A673 (cell line): ENCODE measurements at places on chromosomes 1 and 21. TPM values are rescaled to one million over a fixed set of nuclear protein-coding genes. Genes with fewer than 3 reads are reported as not detected.

RIPPLY3 gene
- 5.0 and 6.2 TPM in 2 replicates for total RNA-seq

GRCh38 chr21:35211782-35212181 lies 162.7 kb upstream of the RUNX1 start:
- no peak for DNase-seq

DNA sequence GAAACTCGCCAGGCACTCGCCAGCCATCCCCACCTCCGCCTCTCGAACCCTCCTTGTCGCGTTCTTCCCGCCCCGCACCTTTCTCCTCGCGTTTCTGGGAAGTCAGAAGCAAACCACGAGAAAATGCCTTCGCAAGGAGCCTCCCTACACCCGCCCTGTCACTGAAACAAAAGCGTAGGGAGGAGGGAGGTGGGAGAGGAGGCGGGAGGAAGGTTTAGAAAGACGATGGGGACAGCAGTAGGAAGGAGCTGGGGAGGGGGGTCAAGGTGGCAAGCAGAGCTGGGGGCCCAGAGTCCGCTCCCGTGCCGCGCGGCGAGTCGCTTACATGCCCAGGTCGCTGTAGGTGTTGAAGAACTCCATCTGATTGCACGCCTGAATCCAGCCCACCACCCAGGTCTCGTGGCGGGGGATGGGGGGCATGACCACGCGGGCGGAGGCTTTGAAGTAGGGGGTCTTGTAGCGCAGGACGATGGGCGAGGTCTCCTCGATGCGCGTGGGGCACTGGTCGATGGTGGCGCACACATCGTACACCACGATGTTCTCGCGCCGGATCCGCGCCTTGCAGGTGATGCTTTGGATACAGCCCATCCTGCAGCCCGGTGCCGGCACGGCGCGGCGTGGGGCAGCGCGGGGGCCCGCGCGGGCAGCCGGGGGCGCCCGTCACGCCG lies 1.0 kb downstream of the FAM78B start:
- DNase-seq = no peak

- no peak for DNase-seq
These were observed 22.8 kb downstream of the RNF223 start for GRCh38 chr1:1051127-1051810.

DNA sequence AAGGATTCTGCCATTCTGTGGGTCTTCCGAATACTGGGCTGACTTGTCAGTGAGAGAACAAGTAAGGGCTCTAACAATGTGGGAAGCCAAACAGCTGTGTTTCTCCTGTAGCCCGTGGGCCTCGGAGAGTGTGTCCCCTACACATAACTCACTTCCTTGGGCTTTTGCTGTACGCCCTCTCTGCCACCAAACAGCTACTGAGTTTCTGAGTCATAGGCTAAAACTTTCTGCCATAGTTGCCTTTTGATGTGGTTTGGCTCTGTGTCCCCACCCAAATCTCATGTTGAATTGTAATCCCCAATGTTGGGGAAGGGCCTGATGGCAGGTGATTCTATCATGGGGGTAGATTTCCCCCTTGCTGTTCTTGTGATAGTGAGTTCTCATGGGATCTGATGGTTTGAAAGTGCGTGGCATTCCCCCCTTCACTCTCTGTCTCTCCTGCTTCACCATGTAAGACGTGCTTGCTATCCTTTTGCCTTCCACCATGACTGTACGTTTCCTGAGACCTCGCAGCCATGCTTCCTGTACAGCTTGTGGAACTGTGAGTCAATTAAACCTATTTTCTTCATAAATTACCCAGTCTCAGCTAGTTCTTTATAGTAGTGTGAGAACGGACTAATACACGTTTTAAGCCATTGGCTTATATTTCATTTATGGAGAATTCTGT lies 194.8 kb upstream of the HMCN1 start:
- DNase-seq = no peak

- no peak for DNase-seq
These were observed 146.3 kb upstream of the RAB4A start for GRCh38 chr1:229124520-229125124.

DNA sequence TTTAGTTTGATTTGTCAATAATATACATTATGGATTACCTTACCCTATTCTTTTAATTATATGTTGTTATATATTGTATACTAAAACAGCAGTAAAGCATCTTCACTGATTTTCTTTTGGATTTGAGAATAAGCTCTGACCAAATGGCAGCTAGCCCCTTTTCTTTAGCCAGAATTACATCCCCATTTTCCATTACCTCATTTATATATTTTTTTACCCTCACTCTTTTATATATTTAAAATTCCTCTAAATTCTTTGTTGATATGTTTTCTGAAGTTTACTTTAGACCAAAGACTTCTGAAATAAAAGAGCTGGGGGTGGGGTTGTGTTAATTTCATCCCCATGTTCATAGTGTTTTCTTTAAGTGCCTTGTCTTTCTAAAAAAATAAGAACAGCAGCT lies 24.6 kb downstream of the ANGPTL1 start:
- DNase-seq = no peak
